NCI-H526 (cell line): ENCODE measurements at places on chromosomes 11 and 22.

DNA sequence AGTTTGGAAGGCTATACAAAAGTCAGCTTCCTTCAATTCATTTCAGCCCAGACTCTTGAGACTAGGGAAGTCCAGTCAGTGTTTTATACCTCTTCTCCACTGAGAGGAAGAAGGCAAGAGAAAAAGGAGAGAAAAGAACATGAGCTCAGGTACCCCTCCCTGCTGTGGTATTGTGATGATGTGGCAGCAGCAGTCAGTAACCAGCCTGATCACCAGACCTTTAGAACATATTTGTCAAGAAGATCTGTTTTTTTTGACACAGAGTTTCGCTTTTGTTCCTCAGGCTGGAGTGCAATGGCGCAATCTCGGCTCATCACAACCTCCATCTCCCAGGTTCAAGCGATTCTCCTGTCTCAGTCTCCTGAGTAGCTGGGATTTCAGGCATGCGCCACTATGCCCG is 21.2 kb upstream of the RPS13 start:
- DNase-seq, result no peak

DNA sequence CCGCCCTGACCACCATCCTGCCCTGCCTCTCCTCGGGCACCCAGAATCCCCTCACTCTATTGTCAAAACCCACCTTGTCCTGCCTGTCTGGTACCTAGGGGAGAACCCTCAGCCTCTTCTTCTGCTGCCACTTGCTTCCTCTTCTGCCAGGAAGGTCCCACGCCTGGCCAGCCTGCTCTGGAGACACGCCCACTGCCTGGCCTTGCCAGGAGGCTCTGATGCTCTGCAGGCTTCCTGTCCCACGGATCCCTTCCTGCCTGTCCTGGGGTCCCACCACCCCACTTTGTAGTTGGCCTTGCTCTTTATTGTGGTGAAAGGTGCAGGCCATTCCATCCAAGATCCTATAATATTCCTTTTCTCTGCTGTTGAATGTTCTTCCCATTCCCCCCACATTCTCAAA is 63.4 kb downstream of the BMAL1 start:
- no peak for DNase-seq

GRCh38 chr11:118212781-118213191 is 12.0 kb downstream of the JAML start:
- DNase-seq, result no peak

- no peak for DNase-seq
Observed at GRCh38 chr22:44745853-44746789, 6.3 kb upstream of the ARHGAP8 start.

- peak; percentile 4 for DNase-seq
Observed at GRCh38 chr22:25282671-25283561, 63.5 kb downstream of the CRYBB2 start.

GRCh38 chr22:28943501-28943879 is 60.1 kb downstream of the ZNRF3 start:
- no peak for DNase-seq

DNA sequence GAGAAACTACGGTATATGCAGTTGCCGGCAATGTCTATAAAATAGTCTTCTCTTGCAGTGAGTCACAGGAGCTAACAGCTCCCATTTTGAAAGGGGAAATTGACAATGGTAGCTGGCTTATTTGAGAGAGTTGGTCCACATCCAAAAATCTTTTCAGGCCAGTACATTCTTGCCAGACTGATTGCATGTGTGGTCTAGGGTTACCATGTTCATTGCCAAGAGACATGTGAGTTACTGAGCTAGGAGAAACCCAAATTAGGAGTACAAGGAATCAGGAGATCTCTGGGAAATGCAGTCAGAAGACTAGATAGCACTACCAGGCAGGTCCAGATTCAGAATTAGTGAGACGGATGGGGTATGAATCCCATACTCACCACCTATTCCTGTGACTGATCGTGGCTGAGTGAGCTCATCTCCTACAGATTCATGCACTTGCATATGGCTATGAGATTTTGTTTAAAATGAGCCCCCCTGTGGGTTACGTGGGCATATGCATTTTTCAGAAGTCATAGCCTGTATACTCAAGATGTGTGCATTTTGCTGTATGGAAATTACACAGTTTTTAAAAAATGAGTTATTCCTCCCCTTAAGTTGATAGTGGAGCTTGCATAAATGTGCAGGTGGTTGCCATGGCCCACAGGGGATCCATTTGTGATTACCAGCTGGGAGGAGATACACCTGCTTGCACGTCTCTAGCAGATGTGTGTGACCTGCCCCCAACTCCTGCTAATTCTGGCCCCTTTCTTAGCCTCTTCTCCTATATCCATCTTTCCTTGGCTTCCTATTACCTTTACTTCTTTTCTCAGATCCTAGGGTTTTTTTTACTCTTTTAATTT is 102.7 kb downstream of the COMMD9 start:
- no peak for DNase-seq

DNA sequence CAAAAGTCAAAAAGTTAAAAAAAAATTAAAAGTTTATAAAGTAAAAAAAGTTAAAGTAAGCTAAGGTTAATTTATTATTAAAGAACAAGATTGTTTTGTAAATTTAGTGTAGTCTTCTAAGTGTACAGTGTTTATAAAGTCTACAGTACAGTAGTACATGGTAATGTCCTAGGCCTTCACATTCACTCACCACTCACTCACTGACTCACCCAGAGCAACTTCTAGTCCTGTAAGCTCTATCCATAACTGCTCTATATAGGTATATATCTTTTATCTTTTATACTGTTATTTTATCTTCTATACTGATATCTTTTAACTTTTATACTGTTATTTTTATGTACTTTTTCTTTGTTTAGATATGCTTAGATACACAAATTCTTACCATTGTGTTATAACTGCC is 11.2 kb downstream of the C2CD3 start:
- DNase-seq, result no peak

DNA sequence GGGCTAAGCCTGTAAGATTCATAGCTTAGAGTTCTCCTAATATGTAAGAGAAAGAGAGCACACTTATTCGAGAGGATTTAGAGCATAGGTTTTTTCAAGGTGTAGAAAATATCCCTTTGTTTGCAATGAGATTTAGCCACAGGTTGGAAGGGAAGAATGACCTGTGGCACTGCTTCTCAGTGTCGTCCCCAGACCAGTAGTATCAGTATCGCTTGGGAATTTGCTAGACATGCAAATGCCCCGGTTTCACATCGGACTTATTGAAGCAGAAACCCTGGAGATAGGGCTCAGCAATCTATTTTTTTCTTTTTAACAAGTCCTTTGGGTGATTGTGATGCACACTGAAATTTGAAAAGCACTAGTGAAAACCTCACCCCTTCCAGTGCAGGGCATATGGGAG is 362.6 kb upstream of the C11orf87 start:
- peak; percentile 70 for DNase-seq

GRCh38 chr22:29569011-29569678 is 11.8 kb downstream of the NIPSNAP1 start:
- DNase-seq, result no peak

DNA sequence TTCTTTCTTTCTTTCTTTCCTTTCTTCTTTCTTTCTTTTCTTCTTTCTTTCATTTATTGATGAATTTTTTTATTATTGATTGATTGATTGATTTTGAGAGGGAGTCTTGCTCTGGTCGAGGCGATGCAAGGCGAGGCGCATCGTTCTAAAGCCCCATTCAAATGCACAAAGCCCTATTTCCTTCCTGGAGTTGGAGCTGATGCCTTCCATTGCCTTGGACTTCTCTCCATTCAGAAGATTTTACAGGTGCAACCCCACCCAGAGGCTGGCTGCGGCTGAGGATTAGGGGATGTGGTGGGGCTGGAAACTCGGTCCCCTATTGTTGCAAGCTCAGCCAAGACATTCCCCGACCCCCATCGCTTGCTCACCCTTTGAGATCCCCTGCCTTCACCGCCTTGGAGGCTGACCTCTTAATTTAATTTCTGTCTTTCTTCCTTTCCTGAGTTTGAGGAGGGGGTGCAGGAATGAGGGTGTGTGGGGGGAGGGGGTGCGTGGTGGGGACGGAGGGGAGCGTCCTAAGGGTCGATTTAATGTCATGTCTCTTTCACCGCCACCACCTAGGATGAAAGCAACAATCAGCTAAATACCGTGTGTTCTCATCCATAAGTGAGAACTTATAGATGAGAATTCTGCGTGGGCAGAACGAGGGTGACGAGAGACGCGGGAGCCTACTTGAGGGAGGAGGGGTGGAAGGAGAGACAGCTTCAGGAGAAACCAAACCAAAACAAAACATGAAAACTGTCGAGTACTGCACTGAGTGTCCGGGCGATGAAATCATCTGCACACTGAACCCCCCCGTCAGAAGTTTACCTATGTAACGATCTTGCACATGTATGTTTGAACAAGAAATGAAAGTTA is 3913.9 kb upstream of the OR11H1 start:
- no peak for DNase-seq

DNA sequence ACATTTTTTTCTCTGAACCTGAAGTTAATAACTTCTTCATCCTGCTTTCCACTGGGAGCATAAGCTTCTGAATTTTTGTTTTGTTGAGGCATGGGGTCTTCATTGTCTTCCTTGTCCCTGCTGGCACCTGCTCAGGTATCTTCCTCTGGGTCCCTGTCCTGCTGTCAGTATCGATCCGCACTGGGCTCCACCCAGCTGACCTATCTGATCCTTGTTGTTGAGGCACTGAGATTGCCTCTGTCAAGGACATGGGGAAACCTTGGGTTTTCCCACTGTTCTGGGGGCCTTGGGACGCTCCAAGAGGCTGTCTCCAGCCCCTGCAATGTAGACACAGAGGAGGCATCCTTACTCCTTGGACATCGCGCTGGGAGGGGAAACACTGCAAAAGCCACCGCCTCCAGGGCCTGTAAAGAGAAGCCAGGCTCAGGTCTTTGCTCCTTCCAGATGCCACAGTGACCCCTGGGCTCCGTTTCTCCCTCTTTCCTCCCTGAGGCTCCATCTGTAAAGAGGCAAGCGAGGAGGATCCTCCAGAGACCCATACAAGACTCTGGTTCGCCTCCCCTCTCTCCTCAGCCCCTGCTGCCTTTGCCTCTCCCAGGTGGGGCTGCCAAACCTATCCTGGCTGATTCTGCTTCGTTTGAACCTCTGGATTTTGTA is 8.6 kb upstream of the RBFOX2 start:
- no peak for DNase-seq

DNA sequence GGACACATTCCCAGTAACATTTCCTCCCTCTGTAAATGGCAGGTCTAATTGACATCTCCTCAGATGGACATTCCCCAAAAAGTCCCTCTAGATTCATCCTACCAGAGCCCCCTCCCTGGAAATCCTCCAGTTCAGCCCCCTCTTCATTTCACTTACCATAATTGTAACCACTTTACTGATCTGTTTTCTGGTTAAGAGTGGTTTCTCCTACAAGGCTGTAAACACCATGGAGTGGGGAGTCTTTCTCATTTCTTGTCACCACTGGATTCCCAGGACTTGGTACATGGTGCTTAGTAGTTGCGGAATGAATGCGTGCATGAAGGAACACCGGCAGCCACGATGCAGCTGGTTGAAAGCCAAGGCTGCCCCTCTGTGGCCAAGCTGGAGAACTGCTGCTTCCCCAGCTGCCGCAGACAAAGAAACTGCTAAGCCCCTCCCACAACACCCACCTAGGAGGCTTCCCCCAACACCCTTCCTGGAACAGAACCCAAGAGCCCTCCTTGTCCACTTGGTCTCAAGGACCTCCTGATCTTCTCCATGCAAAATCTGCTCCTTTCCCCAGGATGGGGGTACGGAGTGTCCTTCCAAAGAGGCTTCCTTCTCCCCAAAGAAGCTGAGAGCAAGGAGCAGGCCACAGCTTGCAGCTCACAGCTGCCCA is 18.6 kb upstream of the SCARF2 start:
- DNase-seq, result peak; percentile 81

GRCh38 chr11:120400564-120401364 is 64.6 kb downstream of the ARHGEF12 start:
- peak; percentile 29 for DNase-seq

DNA sequence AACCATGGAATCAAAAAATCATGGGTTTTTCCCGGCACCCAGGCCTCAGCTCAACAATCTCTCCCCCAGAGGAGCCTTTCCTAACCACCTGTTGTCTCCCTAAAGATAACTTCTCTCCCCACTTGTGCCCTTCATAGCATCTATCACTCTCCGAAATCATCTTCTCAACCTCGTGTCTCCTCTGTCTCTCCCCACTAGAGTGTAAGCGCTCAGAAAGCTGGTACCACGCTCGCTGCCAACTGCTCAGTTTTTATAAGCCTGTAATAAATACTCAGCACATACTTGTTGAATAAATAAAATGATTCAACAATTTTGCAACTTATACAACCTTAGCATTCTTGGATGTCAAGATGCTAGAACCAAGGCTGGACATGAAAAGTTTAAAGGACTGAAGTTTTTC is 185.2 kb downstream of the BCR start:
- no peak for DNase-seq

DNA sequence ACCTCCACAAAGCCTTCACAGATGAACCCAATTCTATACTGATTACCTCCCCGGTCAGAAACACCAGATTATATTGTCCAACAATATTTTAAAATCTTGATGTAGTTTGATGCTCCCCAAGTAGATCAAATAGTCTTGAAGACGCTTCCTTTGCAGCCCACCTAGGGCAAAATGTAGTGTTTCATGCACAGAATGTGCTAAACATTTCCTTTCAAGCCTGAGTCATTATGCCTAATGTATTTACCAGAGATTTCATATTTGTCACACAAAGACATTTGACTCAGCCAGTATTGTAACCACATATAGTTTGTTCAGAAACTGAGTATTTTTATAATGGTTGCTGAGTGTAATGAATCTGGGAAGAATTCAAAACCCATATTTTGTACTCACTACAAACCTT is 1396.8 kb downstream of the LRRC4C start:
- DNase-seq, result no peak

- no peak for DNase-seq
Observed at GRCh38 chr11:101686514-101686913, 102.7 kb upstream of the TRPC6 start.

DNA sequence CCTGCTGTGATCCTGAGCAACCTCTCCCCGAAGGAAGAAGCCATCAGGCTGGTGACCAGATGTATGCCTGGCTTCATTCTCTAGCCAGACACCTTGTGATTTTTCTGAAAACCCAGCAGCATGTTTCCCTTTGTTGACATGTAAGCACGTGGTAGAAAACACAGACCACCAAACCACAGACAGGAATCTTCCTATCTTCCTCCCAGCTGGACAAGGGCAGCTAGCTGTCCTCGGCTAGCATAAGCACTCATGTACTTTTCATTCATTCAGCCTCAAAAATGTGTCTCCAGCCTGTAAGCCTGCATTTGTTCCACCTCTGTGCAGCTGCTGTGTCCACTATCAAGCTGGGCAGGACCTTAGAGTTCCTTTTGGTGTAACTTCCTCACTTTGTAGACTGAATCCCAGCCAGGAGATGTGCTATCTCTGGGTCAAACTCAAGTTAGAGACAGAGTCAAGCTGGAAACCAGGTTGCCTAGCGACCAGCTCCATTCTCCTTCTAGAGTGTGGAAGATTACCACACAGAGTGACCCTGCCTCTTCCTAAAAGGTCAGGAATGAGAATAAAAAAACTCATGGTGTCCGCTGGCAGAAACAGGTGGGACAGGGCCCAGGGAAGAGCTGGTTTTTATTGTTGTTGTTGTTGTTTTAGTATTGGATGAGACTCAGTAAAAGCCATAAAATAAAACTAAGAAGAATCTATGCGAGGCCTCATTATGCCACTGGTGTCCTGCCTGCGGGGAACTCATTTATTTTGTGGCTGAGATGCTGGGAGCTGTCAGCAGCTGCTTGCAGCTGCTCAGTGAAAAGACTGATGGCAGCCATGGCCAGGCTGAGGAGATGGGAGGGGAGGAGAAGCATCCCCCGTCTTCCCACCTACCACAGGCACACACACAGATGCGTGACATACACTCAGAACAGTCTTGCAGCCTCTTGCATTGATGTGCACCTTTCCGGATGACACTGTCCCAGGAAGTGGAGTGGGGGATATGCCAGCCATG is 7.4 kb upstream of the CLMP start:
- no peak for DNase-seq

GRCh38 chr11:106723071-106723470 is 295.2 kb downstream of the GUCY1A2 start:
- DNase-seq, result no peak
